ENCODE measurements at places on chromosomes 6 and 20.

DNA sequence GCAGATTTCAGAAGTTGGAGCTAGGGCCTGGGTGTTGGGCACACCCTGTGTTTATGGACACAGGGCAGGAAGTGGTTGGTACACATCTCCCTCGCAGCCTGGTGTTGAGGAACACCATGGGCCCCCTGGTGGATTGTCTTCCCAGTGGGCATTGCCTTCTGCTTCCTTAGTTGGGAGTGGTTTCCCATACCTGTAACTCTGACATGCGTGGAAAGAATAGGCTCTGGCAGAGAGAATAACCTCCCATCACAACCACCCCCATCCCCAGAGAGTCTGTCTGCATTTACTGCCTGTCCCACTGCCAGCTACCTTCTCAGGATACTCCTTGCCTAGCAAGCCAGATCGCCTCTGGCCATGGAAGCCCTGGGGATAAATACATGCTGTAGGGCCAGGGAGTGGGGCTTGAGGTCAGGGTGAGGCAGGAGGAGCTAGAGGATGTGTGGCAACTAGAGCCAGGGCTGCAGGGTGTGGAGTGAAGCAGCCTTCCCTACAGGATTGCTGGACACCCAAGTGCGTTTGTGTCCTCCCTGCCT, 14.7 kb downstream of the LRRC73 start:
- no peak for DNase-seq

- DNase-seq = no peak
Observed at GRCh38 chr20:3970016-3970415, 45.3 kb downstream of the RNF24 start.

GRCh38 chr20:53296451-53297153, 297.0 kb downstream of the ZNF217 start:
- no peak for DNase-seq

GRCh38 chr6:91447081-91447480, 860.2 kb upstream of the MAP3K7 start:
- no peak for DNase-seq

DNA sequence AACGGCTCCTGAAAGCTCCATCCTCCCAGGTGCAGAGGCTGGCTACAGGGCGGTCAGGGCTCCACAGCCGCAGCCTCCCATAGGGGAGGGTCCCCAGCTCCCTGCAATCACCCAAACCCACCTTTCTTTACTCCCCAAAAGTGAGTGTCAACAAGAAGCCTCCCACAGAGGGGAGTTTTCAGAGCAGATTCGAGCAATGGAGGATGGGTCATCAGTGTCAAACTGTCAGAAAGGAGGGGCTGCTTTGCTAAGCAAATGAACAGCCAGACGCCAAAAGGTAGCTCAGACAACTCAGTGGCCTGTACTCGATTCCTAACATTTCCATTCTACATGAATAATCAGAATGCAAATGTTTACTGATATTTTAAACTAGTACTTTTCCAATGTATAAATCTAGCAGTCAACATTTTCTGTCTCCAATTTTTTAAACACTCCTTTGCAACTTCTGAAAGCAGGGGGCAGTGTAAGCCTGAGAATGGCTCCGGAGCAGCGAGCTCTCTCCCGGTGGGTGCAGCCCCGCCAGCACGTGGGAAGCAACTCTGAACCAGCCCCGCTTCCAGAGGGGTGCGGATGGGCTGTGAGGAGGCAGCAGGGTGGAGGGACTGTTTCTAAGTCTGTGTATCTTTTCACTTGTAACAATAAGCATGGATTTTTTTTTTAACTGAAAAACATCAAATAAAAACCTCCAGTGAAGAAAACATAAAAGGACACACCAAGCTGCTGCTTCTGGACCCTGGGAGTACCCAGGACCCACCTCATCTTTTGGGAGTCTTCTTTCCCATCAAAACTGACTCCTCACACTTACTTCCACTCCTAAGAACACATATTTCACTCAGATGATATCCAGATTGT, 54.9 kb downstream of the TAF4 start:
- peak; percentile 47 for DNase-seq

DNA sequence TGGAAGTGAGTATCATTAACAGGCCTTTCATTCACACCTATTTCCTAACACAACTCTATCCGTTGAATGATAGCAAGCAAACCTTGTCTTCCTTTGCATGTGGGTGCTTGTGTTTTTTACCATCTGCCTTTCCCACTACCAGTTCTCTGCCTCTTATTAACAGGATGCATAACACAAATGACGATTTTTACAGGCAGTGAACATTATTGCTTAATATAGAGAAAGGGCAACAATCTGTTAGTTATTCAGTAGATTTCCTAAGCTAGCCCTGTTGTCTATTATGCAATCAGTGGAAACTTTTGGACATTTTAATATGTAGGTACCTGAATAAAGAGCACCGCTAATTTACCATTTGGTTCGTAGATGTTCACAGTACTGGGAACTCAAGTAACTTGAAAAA, 348.8 kb upstream of the PLCB4 start:
- DNase-seq = no peak

DNA sequence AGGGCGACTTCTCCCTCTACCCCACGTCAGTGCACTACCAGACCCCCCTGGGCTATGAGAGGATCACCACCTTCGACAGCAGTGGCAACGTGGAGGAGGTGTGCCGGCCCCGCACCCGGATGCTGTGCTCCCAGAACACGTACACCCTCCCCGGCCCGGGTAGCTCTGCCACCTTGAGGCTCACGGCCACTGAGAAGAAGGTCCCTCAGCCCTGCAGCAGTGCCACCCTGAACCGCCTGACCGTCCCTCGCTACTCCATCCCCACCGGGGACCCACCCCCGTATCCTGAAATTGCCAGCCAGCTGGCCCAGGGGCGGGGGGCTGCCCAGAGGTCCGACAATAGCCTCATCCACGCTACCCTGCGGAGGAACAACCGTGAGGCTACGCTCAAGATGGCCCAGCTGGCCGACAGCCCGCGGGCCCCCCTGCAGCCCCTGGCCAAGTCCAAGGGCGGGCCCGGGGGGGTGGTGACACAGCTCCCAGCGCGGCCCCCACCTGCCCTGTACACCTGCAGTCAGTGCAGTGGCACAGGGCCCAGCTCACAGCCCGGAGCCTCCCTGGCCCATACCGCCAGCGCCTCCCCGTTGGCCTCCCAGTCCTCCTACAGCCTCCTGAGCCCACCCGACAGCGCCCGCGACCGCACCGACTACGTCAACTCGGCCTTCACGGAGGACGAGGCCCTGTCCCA, 57.5 kb upstream of the TMEM181 start:
- DNase-seq = no peak

- no peak for DNase-seq
Observed at GRCh38 chr6:94190030-94190429, 770.7 kb upstream of the EPHA7 start.

GRCh38 chr20:61331543-61331942, 79.5 kb downstream of the CDH4 start:
- no peak for DNase-seq

GRCh38 chr6:53877151-53877550, 82.3 kb downstream of the LRRC1 start:
- DNase-seq = no peak

DNA sequence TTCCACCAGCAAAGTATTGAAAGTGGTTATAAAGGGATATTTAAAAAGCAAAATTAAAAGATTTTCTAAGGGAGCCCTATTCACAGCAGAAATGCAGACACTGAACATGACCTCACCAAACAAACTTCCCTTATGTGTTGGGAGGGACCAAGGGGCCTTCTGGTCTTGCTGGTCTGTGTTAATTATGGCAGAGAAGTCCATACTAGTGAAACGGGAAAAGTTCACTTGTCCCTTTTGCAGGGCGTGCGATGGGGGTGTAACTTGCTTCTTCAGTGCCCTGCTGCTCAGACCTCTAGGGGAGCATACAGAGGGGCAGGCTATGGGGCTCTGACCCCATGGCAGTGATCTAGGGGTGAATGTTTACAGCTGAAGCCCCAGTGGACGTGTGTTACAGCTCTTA, 53.0 kb upstream of the ZNF337 start:
- DNase-seq = no peak

DNA sequence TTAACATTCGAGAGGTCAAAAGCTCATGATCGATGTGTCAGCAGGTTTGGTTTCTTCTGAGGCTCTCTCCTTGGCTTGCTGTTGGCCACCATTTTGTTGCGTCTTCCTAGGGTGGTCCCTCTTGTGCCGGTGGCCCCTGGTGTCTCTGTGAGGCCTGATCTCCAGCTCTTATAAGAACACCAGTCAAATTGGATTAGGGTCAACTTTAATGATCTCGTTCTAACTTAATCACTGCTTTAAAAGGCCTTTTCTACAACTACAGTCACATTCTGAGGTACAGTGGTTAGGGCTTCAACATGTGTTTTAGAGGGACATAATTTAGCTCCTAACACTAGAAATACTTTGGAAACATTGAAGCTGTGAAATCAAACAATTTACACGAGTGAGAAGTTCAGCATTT, 240.8 kb upstream of the KCNQ5 start:
- no peak for DNase-seq

DNA sequence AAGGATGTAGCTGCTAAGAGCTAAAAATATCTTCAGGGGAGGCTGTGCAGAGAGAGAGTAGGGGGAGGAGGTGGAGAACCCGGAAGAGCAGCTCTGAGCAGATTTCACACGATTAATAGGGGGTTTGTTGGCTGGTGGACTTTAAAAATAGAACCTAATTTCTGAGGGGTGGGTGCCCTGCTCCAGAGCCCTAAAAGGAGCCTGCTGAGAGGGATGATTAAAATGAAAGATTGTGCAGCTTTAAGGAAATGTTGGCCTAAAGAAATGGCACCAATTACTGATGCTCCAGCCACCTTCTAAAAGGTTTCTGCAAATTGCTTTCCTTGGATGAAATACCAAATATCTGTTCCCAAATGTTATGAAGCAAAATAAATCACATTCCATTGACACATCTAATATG, 202.8 kb upstream of the BTBD3 start:
- no peak for DNase-seq

DNA sequence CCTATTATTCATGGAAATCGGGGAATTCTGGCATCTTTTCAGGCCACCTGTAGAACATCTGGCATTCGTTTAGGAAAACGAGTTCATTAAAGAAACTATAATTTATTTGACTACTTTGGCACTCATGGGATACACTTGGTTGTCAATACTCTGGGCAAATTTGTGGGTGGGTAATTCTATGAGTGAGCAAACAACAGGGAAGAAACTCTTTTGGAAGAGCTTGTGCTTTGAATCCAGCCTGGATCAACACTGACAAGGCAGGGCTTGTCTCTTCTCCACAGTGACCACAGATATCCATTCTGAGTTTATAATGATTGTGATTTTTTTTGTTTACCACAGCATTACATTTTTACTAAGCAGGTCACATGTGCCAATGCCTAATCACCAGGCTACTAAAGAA, 394.7 kb downstream of the THBS2 start:
- DNase-seq = no peak

GRCh38 chr20:6034134-6034969, 19.5 kb downstream of the LRRN4 start:
- DNase-seq = no peak

GRCh38 chr6:44699082-44699481, 311.6 kb downstream of the CDC5L start:
- DNase-seq = no peak

DNA sequence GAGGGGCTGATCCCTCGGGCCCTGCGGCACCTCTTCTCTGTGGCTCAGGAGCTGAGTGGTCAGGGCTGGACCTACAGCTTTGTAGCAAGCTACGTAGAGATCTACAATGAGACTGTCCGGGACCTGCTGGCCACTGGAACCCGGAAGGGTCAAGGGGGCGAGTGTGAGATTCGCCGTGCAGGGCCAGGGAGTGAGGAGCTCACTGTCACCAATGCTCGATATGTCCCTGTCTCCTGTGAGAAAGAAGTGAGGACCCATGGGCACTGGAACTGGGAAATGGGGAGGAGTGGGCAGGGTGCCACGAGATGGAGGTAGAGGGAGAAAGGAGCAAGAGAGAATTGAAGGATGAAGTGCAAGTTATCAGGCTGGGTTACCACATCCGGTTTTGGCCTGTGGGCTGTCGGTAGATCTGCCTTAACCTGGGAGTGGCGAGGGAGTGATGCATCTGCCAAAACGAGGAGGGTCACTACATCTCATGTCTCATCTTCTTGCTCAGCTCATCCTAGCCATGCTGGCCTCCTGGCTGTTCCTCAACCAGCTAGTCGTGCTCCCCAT, 5.4 kb upstream of the PHF1 start:
- no peak for DNase-seq

DNA sequence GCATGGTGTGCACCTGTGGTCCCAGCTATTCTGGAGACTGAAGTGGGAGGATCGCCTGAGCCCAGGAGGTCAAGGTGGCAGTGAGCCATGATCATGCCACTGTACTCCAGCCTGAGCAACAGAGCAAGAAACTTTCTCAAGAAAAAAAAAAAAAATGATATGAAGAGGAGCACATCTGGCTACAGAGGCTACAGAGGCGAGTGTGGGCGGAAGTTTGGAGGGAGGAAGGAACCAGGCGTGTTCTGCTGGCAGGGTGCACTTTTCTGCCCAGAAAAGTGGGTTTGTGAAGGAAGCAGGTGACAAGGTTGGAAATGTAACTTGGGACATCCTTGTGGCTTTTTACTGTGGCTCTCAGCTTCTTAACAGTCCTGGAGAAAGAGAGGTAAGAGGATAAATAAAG, 96.7 kb downstream of the SNX5 start:
- DNase-seq = no peak

GRCh38 chr6:2951728-2952127, 19.6 kb downstream of the SERPINB6 start:
- DNase-seq = no peak

GRCh38 chr6:149050160-149050559, 267.4 kb upstream of the TAB2 start:
- DNase-seq = no peak

GRCh38 chr6:111750753-111751673, 122.2 kb downstream of the FYN start:
- no peak for DNase-seq

DNA sequence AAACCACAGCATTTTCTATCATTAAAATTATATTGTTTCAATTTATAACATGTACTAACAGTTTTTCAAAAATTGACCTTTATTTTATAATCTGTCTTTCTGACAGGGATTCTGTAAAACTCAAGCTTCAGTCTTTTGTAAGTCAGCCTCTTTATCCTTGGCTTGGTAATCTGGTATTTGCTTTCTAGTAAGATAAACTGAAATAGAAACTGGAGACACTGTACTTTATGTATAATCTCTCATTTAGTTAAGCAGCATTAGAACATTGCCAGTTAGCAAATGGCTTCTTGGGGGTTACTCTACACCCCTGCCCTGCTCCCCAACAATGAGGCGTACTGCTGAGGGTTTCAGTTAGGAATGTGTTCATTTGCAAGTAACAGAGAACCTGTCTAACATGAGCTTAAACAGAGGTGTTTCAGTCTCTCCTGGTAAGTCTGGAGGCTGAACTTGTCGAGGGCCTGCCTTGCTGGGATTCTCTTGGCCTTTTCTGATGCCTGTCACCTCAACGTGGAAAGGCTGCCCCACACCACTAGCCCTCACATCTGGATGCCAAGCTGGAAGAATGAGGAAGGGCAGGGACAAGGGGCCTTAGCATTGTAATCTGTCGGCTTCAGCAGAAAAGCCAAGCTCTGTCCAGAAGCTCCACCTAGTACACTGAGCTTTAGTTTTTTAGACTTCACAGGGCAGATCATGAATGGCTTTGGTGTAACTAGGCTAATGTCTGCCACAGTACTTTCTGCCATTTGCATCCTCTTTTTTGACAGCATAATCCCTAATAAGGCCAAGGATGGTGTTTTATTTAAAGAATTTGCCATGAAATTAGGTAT, 34.8 kb downstream of the SH3BGRL2 start:
- no peak for DNase-seq

Measured in activated CD8-positive, alpha-beta memory T cell treated with anti-CD3 and anti-CD28 coated beads for 4 hours (primary cell).